ENCODE measurements at places on chromosomes 16 and 17. TPM values are rescaled to one million over a fixed set of nuclear protein-coding genes. Genes with fewer than 3 reads are reported as not detected.
A peak's percentile ranks its signal among the peaks of the same experiment; 100 is the strongest.

DNA sequence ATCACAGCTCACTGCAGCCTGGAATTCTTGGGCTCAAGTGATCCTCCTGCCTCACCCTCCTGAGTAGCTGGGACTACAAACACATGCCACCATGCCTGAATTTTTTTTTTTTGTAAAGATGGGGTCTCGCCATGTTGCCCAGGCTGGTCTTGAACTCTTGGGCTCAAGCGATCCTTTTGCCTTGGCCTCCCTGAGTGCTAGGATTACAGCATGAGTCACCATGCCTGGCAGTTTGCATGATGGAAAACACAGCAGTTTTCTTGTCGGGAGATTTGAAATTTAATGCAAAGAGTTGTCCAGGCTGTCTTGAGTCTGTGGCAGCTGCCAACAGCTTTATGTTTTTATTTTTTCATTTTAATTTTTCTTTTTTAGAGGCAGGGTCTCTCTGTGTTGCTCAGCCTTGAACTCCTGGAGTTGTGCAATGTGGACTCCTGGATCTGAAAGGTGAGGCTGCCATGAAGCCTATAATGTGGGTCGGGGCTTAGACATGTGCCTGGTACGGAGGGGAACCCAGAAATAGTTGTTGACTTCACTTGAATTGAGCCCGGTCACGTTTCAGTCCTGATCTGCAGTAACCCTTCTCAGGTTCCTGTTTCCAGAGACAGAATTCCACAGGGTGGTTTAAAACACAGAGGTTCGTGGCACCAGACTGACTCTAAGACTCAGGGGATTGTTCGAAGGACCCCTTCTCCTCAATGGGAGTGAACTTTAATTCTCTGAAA, 18.7 kb downstream of the CD300A start:
- no peak for DNase-seq

GRCh38 chr16:56607109-56607618, 1.2 kb upstream of the MT2A start:
- DNase-seq, result peak; percentile 99

- no peak for DNase-seq
These were observed 2.2 kb downstream of the ALDOC start for GRCh38 chr17:28574526-28574925.

- DNase-seq, result no peak
These were observed 7.3 kb downstream of the NR1D1 start for GRCh38 chr17:40093005-40093579.

GRCh38 chr17:45650561-45650960, 133.6 kb upstream of the CRHR1 start:
- DNase-seq, result no peak

GRCh38 chr17:82106688-82107305, 8.8 kb upstream of the FASN start:
- DNase-seq, result no peak

- peak; percentile 70 for DNase-seq
These were observed 154.1 kb upstream of the PLCG2 start for GRCh38 chr16:81624760-81625543.

SDR42E1 gene
- 16.0 TPM for total RNA-seq

SAMD14 gene
- 0.99 TPM for total RNA-seq

BICDL2 gene
- total RNA-seq, result 0.68 TPM

QPRT gene
- total RNA-seq, result 91.7 TPM

C16orf92 gene
- total RNA-seq, result not detected
